ENCODE measurements at places on chromosomes 11 and 22. TPM values are rescaled to one million over a fixed set of nuclear protein-coding genes. Genes with fewer than 3 reads are reported as not detected.

Gene CFAP300
- 0.65 TPM for polyA plus RNA-seq

Gene SLC1A2
- 2.3 TPM for polyA plus RNA-seq

Gene NUCB2
- 139 TPM for polyA plus RNA-seq

Gene TMEM86A
- 2.0 TPM for polyA plus RNA-seq

Gene B4GALNT4
- 0.75 TPM for polyA plus RNA-seq

Gene CCDC15
- polyA plus RNA-seq: 0.44 TPM

Gene POTEH
- polyA plus RNA-seq: not detected

Gene CCDC87
- polyA plus RNA-seq: 0.14 TPM

GRCh38 chr22:24550028-24550901 is 4.7 kb downstream of the GUCD1 start:
- H3K4me3 ChIP-seq: no peak overlapping the region
- peak overlapping the region; percentile 32 for H3K27ac ChIP-seq
- peaks cover 38% of the 10 kb centered on the region for H3K4me1 ChIP-seq

DNA sequence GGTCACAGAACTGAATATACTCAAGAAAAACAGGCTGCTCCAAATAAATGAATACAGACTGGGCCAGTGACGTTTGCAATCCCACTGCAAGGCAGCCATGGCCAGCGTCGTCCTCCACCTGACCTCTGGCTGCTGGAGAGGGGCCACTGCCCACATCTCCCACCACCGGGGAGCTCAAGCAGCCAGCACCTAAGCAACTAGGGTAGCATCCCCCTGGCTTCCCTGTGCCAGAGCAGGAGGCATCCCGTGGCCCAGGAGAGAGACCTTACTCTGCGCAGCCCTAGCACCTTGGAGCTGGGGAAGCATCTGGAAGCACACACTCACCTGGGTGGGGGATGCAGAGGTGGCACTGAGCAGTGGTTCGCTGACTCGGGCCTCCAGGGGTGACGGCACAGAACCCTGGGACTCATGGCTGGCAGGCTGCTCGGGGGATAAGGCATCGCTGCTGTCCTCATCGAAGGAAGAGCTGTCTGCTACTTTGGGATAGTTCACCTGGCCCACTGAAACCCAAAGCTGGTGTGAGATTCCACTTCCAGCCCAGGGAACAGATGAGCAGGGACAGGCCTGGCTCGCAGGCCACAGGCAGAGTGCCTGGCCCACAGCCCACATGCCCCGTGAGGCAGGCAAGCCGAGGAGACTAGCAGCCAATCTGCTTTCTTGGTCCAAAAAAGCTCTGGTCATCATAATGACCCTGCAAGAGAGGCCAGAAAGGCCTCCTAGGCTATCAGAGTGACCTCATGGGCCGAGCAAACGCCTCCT is 53.7 kb downstream of the SGSM3 start:
- H3K27ac ChIP-seq: no peak overlapping the region
- no peak overlapping the region for H3K4me3 ChIP-seq
- DNase-seq: no peak
- peaks cover under 1% of the 10 kb centered on the region for H3K36me3 ChIP-seq

DNA sequence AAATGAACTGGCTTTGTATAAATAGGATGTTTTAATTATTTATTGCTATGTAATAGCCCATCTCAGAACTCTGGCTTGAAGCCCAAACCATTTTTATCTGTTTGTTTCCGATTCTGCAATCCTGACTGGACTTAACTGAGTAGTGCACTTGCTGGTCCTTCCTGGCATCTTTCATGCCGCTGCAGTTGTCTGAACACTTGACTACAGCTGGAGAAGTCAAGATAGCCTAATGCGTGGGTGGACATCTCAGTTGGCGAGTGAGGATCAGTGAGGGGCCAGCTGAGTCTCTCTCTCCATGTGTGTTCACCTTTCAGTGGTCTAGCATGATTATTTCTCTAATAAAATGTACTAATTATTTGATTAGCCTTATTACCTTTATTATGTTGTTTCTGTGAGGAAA is 105.8 kb downstream of the PRMT3 start:
- no peaks in the 10 kb centered on the region for H3K4me1 ChIP-seq
- no peak for DNase-seq
- H3K4me3 ChIP-seq: no peak overlapping the region
- H3K27ac ChIP-seq: no peak overlapping the region
- no peaks in the 10 kb centered on the region for H3K27me3 ChIP-seq

DNA sequence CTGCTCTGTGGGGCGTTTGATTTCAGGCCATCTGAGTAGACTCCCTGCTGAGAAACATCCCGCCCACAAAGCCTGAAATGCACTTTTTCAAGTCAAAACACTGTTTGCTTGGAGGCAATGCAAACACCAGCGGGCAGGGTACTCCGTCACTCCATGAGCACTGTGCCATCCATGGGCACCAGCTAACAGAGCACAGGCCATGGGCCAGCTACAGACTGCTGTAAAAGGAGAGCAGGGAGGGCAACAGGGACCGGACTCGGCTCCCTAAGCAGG is 16.6 kb upstream of the EFCAB6 start:
- H3K27ac ChIP-seq: peak overlapping the region; percentile 88
- no peak overlapping the region for H3K4me3 ChIP-seq
- no peaks in the 10 kb centered on the region for H3K36me3 ChIP-seq
- H3K4me1 ChIP-seq: peaks cover 28% of the 10 kb centered on the region

DNA sequence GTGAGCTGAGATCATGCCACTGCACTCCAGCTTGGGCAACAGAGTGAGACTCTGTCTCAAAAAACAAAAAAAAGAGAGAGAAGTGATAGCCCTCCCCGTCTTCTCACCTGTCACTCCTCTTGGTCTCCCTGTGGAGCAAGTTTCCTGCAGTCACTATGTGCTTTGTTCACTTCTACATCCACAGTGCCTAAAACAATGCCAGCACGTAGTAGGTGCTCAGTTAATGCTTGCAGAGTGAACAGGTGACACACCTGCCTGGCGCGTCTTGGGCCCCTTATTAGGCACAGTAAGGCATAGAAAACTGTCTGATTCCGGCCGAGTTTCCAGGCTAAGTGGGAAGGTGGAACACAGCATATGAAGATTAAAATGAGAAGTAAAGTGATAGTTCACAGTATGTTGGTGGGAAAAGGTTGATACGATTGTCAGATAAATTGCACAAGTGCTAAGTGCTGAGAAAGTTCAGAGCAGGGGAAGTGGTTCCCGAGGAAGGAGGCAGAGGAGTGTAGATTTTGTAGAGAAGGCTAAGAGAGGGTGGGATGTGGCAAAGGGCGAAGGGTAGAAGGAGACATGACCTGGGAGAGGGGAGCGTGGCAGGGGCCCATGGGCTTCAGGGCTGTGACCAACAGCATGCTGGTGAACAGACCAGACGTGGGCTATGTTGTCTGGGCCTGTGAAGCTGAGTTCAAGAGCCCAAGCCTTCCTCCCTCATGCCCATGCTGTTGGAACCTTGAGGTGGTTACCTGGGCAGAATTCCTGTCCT is 41.9 kb downstream of the BCR start:
- H3K27me3 ChIP-seq: no peaks in the 10 kb centered on the region
- DNase-seq: no peak
- peak overlapping the region; percentile 80 for H3K27ac ChIP-seq

- H3K27me3 ChIP-seq: no peaks in the 10 kb centered on the region
- no peak overlapping the region for H3K4me3 ChIP-seq
- DNase-seq: no peak
- no peaks in the 10 kb centered on the region for H3K36me3 ChIP-seq
These were observed 27.9 kb downstream of the MB start for GRCh38 chr22:35589071-35589755.

DNA sequence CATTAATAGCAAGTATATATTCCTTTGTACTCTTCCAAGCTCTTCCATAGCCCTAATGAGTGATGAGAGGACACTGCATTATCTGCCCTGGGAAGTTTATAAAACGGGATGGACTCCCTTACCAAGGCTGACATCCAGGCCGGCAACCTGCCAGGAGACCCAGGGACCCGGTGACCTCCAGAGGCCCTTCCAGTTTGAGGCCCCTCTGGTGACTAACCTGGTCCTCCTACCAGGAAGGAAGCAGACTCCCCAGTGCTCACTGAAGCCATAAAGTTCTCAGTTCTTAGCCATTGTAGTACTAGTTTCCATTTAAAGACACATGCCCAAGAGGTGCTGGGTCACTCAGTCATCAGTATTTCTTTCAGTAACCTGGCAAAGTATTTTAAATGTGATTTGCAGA is 345.4 kb downstream of the TENM4 start:
- H3K36me3 ChIP-seq: no peaks in the 10 kb centered on the region
- H3K27me3 ChIP-seq: peaks cover 7% of the 10 kb centered on the region
- H3K4me3 ChIP-seq: no peak overlapping the region
- H3K4me1 ChIP-seq: no peaks in the 10 kb centered on the region

- peak overlapping the region; percentile 76 for H3K27ac ChIP-seq
- DNase-seq: no peak
- no peak overlapping the region for H3K4me3 ChIP-seq
These were observed 53.6 kb downstream of the LRRC32 start for GRCh38 chr11:76616676-76617552.

DNA sequence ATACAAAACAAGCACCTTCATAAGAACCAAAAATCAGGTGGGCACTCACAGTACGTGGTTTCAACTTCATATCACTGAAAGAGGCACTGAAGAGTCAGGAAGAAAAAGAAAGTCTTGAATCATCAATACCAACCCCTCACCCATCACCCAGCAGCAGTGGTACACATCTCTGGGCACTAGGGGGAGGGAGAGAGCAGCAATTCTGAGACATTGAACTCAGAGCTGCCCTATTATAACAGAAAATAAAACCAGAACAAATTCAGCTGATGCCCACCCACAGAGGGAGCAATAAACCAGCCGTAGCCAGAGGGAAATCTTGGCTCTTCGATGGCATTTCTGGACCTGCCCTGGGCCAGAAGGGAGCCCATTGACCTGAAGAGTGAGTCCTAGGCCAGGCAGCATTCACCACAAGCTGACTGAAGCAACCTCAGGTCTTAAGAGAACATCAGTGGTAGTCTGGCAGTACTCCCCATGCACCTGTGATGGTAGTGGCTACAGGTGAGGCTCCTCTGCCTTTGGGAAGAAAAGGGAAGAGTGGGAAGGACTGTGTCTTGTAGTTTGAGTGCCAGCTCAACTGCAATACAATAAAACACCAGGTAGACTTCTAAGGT is 42.2 kb upstream of the FAM181B start:
- no peak overlapping the region for H3K4me3 ChIP-seq
- DNase-seq: no peak
- no peak overlapping the region for H3K27ac ChIP-seq
- no peaks in the 10 kb centered on the region for H3K27me3 ChIP-seq
- no peaks in the 10 kb centered on the region for H3K4me1 ChIP-seq
- H3K36me3 ChIP-seq: no peaks in the 10 kb centered on the region

DNA sequence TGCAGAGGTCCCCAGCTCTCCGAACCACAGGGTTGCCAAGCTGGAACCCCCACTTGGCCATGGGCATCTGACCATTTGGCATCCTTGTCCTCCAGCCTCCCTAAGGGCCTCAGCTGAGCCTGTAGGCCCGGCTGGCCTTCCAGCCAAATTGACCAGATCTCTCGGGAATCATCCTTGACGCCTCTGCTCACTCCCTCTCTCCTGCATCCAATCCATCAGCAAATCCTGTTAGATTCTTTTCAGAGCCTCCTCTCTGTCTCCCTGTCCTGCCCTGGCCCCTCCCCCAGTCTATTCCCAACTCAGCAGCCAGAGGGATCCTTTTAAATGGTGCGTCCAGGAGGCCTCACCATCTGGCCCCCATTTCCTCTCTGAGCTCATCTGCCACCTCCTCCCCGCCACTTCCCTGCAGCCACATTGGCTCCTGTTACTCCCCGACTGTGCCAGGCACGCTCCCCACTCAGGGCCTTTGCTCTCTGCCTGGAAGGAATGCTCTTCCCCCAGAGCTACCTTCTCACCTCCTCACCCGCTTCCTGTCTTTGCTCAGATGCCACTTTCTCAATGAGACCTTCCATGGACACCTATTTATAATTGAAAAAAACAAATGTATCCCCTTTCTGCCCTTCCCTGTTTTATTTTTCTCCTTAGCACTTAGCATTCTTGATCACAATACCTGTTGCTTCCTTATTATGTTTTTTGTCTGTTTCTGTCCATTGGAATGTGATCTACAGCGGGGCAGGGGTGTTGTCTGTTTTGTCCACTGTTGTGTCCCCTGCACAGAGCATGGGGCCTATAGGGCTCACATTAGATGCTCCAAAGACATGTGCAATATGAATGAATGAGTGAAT is 78.1 kb downstream of the NFAM1 start:
- no peaks in the 10 kb centered on the region for H3K27me3 ChIP-seq
- H3K36me3 ChIP-seq: no peaks in the 10 kb centered on the region
- H3K27ac ChIP-seq: no peak overlapping the region
- no peaks in the 10 kb centered on the region for H3K4me1 ChIP-seq
- DNase-seq: no peak

DNA sequence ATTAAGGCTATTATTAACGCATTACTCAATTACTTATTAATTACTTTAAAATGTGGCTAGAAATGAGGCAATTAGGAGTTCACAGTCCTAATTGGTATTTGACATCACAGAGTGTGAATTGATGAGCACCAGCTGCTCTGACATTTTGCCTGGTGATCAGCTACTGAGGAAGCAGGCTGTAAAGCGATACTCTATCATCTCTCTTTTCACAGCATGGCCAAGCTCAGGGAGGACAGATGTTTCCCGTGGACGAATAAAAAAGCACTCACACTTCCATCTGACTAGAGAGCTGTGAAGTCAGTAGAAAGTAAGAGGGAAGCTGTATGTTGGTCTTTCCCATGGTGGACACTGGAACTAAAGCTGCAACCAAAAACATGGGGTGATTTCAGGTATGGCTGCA is 29.1 kb upstream of the SYT9 start:
- no peaks in the 10 kb centered on the region for H3K36me3 ChIP-seq
- no peak overlapping the region for H3K27ac ChIP-seq
- peaks cover 8% of the 10 kb centered on the region for H3K27me3 ChIP-seq
- H3K4me1 ChIP-seq: no peaks in the 10 kb centered on the region
- no peak overlapping the region for H3K4me3 ChIP-seq
- no peak for DNase-seq

DNA sequence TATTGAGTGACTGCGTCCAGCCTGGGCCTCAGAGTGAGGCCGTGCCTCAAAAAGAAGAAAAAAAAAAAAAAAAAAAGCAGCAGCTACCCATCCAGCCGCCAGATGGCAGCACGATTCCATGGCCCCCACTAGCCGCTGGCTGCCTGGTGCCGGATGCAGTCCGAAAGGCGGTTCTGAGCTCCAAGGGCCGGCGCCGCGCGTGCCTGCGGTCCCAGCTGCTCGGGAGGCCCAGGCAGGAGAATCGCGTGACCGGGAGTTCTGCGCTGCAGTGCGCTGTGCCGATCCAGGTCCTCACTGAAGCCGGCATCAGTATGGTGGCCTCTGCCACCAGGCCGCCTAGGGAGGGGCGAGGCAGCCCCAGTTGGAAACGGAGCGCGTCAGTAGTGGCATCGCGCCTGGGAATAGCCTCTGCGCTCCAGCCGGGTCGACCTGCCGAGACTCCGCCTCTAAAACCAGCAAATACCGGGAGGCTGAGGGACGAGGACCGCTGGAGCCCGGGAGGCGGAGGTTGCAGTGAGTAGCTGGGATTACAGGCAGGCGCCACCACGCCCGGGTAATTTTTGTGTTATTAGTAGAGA is 19.3 kb downstream of the SCARF2 start:
- peak; percentile 85 for DNase-seq
- H3K27ac ChIP-seq: peak overlapping the region; percentile 12
- H3K27me3 ChIP-seq: no peaks in the 10 kb centered on the region
- peak overlapping the region; percentile 26 for H3K4me3 ChIP-seq
- H3K36me3 ChIP-seq: no peaks in the 10 kb centered on the region
